PC-3 (cell line): ENCODE measurements at places on chromosomes 11 and 22. TPM values are rescaled to one million over a fixed set of nuclear protein-coding genes. Genes with fewer than 3 reads are reported as not detected.

The C22orf31 gene
- not detected in 2 replicates for total RNA-seq

The MIOX gene
- total RNA-seq, result not detected in 2 replicates

The ZBTB16 gene
- total RNA-seq, result not detected in 2 replicates

DNA sequence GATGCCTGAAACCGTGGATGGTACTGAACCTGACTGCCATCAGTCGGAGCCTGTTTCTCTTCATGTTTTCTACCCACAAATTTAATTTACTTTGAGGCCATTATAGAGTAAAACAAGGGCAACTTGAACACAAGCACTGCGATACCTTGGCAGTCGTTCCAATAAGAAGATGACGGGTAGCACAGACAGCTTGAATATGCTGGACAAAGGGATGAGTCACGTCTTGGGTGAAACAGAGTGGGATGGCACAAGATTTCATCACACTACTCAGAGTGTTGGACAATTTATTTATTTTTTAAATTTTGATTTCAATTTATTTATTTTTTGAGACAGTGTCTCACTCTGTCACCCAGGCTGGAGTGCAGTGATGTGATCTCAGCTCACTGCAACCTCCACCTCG, 5.7 kb downstream of the DIXDC1 start:
- no peak for DNase-seq
- no peaks in the 10 kb centered on the region for H3K27me3 ChIP-seq
- peaks cover 27% of the 10 kb centered on the region for H3K4me1 ChIP-seq
- H3K27ac ChIP-seq, result no peak overlapping the region

DNA sequence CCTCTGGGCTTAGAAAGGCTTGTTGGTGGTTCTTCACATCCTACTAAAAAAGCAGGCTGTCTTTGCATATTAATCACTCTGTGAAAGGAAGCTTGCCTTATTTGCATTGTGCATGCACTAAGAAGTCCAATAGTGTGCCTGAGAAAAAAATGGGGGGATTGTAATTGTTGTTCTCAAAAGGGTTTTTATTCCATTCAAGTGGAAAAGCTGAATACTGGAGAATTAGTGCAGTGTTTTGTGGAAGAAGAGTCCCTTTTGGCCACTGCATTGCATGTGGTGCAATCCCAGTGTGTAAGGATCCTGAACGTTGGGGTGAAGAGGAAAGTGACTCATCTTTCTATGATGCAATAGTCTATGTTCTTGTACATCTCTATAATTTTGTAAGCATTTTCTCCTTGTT, 16.5 kb downstream of the NCAM1 start:
- H3K27ac ChIP-seq, result no peak overlapping the region
- H3K36me3 ChIP-seq, result no peaks in the 10 kb centered on the region
- no peaks in the 10 kb centered on the region for H3K4me1 ChIP-seq

The ZNF280B gene
- 0.66 and 1.7 TPM in 2 replicates for total RNA-seq

The BTG4 gene
- total RNA-seq, result not detected in 2 replicates

DNA sequence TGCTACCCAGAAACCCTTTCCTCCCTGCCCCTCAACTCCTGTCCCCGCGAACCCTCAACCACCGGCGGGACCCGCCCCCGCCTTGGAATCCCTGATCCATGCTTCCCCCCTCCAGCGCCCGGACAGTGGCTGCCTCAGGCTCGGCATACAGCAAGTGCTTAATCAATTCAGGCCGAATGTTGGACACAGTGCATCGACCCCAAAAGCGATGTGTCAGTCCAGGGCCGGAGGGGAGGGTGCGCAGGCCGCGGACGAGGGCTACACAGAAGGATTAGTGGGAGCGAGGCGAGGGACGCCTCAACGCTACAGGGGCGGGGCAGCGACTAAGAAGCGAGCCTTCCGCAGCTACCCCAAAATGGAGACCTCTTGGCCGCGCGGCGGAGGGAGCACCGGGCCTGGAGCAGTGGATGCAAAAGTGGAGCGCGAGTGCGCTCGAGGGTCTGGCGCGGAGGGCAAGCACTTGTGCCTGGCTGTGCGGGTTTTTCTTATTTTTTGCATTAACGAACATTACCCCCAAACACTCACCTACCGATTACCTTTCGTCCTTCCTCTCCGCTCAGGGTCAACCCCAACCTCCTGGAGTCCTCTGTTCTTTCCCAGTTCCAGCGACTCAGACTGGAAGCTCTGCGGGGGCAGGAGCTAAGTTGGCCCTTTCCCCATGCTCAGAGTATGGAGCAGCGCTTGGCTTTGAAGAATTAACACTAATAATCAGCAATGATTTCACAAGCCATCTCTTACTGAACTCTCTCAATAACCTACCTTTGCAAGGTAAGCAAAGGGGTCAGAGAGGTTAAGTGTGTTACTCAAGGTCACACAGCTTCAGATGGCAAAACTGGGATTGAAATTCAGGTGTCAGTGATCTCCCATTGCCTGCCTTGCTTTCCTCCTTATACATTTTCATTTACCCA, 30.0 kb upstream of the WNT11 start:
- peaks cover 15% of the 10 kb centered on the region for H3K4me1 ChIP-seq
- peak overlapping the region; percentile 89 for H3K4me3 ChIP-seq
- H3K27ac ChIP-seq, result no peak overlapping the region
- no peaks in the 10 kb centered on the region for H3K27me3 ChIP-seq

DNA sequence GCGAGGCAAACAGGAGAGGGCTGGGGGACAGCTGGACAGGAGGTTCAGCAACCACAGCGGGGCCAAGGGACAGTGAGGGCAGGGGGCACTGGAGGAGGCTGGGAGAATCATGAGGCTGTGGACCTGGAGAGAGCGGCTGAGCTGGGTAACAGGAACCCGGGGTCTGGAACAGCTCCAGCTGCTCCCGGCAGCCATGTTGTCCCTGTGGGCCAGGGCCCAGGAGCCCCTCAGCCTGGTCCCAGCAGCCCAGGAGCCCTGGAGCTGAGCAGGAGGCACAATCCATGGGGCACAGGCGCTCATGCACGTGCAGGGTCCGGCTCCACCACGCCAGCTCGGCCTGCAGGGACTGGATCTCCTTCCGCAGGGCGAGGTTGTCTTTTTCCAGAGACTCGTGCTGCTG, 7.4 kb downstream of the BATF2 start:
- DNase-seq, result no peak
- no peaks in the 10 kb centered on the region for H3K4me1 ChIP-seq
- no peak overlapping the region for H3K4me3 ChIP-seq
- H3K27me3 ChIP-seq, result no peaks in the 10 kb centered on the region

DNA sequence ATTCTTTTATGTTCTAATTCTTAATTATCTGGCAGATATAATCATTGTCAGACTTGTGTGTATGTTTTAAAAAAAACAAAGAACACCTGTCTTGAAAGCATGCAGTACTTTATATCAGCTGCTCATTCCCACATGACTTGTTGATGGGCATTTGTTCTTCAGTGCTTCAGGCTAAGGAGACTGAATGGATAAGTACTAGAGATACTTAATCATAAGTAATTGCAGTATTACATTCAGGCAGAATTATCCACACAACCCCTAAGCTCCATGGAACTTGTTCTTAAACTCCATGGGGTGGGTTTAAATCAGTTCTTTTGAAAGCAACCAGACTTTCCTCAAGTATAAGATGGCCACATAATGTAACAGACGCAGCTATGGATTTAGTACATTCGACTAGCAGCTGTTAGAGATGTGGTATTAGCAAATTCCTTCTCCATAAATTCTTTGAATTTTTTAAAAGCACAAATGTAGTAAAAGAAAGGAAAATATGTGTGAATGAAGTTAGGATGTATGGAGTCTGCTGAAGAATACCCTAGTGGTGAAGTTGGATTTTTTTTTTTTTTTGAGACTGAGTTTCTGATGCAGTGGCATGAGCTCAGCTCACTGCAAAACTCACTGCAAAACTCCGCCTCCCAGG, 3.0 kb downstream of the JAM3 start:
- no peak for DNase-seq
- no peaks in the 10 kb centered on the region for H3K36me3 ChIP-seq
- no peak overlapping the region for H3K27ac ChIP-seq
- H3K27me3 ChIP-seq, result peaks cover 84% of the 10 kb centered on the region
- no peak overlapping the region for H3K4me3 ChIP-seq

DNA sequence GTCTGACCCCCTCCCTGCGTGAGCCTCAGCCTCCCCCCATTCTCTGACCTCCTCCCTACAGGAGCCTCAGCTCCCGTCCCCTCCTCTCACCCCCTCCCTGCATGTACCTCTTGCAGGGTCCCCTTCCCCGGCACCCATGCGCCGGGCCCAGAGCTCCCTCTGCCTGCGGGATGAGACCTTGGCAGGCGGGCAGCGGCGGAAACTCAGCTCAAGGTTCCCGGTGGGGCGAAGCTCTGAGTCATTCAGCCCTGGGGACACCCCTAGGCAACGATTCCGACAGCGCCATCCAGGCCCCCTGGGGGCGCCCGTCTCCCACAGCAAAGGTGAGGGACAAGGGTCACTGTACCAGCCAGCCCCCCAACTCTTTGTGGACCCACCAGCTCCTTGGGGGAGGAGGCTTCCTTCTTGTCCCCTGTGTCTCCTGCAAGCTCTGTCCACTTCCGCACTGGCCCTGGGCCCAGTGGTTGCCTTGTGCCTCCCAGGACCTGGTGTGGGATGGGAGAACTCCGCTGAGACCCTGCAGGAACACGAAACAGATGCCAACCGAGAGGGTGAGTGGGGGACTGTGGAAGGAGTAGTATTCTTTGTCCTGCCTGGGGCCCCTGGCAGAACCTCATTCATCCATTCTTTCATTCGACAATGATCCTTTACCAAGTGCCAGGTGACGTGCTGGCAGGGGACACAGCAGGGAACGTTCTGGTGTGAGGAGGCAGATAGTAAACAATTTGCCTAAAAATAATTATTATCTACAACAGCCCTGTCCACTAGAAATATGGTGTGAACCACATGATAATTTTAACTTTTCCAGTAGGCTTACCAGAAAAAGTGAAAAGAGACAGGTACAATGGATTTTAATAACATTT, 3.7 kb upstream of the RPS6KA4 start:
- H3K27me3 ChIP-seq, result no peaks in the 10 kb centered on the region
- H3K36me3 ChIP-seq, result no peaks in the 10 kb centered on the region
- peak overlapping the region; percentile 58 for H3K4me3 ChIP-seq
- H3K27ac ChIP-seq, result peak overlapping the region; percentile 40

- H3K4me3 ChIP-seq, result no peak overlapping the region
- H3K27ac ChIP-seq, result no peak overlapping the region
- DNase-seq, result no peak
- no peaks in the 10 kb centered on the region for H3K36me3 ChIP-seq
- peaks cover 30% of the 10 kb centered on the region for H3K27me3 ChIP-seq
These were observed 86.4 kb upstream of the THY1 start for GRCh38 chr11:119509282-119509841.

The FAM180B gene
- not detected in 2 replicates for total RNA-seq

GRCh38 chr11:57711414-57712255, at the start of gene MED19:
TSS of gene MED19 (minus strand) at chr11:57712215. CDS start at chr11:57712179, 36 bp downstream.
- DNase-seq, result peak; percentile 98
- peaks cover 4% of the 10 kb centered on the region; the same call in 1 of the 2 replicates for H3K36me3 ChIP-seq
- H3K27me3 ChIP-seq, result no peaks in the 10 kb centered on the region
- H3K27ac ChIP-seq, result peak within 1 kb of the TSS; percentile 75

GRCh38 chr22:46767249-46767985, 5.0 kb downstream of the TBC1D22A start:
- H3K4me1 ChIP-seq, result peaks cover 10% of the 10 kb centered on the region; the same call in 1 of the 2 replicates
- H3K27ac ChIP-seq, result no peak overlapping the region
- DNase-seq, result no peak
- H3K4me3 ChIP-seq, result no peak overlapping the region
- H3K27me3 ChIP-seq, result no peaks in the 10 kb centered on the region

The ART1 gene
- total RNA-seq, result not detected in 2 replicates

The MS4A14 gene
- 0.07 and 0.29 TPM in 2 replicates for total RNA-seq

The C11orf87 gene
- total RNA-seq, result not detected in 2 replicates

DNA sequence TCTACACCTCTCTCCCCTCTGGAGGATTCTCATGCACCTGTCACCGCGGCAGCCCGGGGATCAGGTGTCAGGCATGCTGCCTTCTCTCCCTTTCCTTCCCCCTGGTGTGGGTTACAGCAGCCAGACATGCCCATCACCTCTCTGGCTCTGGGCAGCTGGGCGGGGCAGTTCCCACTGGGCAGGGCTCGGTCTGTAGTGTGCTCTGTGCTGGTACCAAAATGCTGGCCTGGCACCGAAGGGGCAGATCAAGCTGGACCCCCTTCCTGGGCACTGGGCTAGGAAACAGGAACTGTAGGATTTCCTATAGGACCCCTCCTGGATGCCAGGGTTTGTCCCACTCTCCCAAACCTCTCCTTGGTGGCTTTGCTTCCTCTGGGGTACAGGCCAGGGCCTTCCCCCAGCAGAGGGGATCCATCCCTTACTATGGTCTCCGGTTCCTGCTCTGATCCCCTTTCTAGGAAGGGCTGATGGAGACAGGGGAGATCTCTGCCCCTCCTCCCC, 821 bp downstream of the GAL3ST1 start:
- H3K27ac ChIP-seq, result no peak overlapping the region
- peak; percentile 15 for DNase-seq
- H3K4me1 ChIP-seq, result no peaks in the 10 kb centered on the region
